Stimulated activated CD4-positive, alpha-beta T cell treated with anti-CD3 and anti-CD28 coated beads, TNF-alpha, amount 100 ng/mL, for 48 hours (primary cell): ENCODE measurements at places on chromosomes 3 and 15.
A peak's percentile ranks its signal among the peaks of the same experiment; 100 is the strongest.

- DNase-seq: no peak
Measured at GRCh38 chr3:8524656-8525399, 23.2 kb downstream of the LMCD1 start.

DNA sequence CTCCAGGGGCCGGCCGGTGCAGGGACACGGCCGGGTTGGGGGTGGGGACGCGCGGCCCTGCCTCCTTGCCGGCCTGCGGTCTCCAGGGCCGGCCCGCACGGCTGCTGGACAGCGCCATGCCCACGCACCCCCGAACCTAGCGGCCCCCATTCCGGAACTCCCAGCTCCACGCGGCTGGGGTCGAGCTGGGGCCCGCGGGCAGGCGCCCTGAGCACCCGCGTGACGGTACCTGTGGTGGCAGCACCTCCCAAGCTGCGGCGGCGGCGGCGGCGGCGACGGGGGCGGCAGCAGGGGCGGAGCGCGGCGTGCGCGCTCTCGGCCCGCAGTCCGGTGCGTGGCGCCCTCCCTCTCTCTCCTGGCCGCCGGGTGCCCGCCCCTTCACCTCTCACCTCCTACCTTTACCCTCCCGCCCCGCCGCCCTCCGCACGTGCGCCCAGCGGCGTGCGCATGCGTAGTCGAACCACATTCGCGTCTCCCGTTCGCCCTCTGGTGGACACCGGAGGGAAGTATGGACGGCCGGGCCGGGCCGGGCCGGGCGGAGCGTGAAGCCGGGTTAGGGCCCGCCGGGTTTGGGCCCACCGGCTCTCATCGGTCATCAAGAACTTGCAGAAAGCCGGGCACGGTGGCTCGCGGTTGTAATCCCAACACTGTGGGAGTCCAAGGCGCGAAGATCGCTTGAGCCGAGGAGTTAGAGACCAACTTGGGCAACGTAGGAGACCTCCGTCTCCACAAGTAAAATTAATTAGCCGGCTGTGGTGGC is at the start of gene SCAP:
TSS of gene SCAP (minus strand) at position 372 of the 760 bp plus-strand sequence. CDS start 32,948 bp downstream, outside the sequence.
- peak; percentile 93 for DNase-seq

GRCh38 chr3:45026038-45026437 is at the start of gene CLEC3B:
TSS of gene CLEC3B (plus strand) at chr3:45026303. CDS start at chr3:45026363, 60 bp downstream.
- DNase-seq: no peak

DNA sequence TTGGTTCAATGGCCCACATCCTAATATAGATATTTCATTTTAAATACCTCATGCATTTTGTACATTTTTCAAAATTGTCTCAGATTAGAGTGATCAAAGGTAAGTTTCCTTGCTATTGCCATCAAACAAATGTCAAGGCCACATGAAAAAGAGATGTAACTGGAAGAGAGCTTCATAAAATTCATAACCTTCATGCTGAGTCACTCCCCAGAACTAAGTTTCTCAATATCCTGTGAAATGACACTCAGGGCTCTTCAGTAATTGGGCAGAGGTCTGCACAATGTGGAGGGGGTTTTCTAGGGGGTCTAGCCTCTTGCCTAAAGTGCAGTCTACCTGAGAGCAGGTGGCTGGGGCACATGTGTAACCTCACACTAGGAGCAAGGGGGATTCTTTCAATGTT is 152.2 kb upstream of the SLC2A2 start:
- DNase-seq: no peak

DNA sequence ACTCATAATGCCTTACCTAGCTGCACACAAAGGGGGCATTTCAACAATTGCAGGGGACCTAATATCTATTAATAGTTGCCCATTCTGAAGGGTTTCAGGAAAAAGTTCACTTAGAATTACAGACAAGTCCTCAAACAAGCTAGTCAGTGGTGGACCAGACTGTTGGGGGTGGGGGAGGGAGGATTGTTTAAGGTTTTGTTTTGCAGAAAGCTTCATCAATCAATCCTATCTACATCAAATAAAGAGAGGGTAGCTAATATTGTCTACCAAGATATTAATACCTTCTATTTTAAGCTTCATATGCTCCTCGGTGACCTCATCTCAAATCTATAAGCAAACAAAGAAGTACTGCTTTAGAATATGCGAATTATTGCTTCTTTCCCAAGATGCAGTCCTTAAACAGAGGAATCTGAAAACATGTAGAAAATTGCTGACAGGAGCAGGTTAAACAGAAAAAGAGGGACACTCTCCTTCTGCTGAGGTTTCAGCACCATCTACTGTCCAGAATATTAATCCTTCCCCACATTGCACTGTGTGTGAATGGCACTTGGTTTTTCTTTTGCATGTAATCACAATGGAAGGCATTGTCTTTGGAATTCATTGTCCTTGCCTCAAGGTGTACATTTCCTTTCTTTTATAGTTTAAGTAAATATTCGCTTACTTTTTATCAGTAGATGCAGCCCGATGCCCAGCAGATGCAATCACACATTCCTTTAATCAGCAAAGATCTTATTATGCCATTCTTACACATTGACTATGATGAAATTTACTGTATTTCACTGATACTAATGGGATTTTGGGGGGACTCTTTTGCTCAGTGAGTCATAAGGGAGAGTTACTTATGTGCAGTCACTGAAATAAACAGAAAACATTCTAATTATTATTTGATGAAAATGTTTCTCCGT is 94.7 kb downstream of the IL5RA start:
- no peak for DNase-seq

DNA sequence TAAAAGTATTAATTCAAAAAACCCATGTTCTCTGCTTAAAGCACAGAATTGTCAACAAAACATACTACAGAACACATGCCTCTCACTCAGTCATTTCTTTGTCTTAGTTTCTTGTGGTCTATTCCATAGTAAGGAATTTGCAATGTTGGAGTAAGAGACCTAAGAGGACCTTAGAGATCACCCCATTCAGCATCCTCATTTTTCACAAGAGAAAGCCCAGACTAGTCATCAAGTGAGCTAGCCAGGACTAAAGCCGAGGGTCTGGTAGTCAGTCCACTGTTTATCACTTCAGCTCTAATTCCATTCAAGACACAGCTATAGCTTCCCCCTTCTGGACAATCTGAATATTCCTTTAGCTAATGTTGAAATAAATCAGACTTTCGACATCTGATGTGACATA is 601.1 kb downstream of the FHIT start:
- no peak for DNase-seq
